Muscle of leg (tissue), 16 donors: ENCODE measurements at places on chromosomes 1 and 21. TPM values are rescaled to one million over a fixed set of nuclear protein-coding genes. Genes with fewer than 3 reads are reported as not detected.

- H3K27me3 ChIP-seq, result peaks cover 6% of the 10 kb centered on the region
- no peak overlapping the region for H3K4me3 ChIP-seq
- no peak overlapping the region for H3K27ac ChIP-seq
- no peaks in the 10 kb centered on the region for H3K4me1 ChIP-seq
Measured at GRCh38 chr1:13829152-13829769, 129.3 kb downstream of the PRDM2 start.

DNA sequence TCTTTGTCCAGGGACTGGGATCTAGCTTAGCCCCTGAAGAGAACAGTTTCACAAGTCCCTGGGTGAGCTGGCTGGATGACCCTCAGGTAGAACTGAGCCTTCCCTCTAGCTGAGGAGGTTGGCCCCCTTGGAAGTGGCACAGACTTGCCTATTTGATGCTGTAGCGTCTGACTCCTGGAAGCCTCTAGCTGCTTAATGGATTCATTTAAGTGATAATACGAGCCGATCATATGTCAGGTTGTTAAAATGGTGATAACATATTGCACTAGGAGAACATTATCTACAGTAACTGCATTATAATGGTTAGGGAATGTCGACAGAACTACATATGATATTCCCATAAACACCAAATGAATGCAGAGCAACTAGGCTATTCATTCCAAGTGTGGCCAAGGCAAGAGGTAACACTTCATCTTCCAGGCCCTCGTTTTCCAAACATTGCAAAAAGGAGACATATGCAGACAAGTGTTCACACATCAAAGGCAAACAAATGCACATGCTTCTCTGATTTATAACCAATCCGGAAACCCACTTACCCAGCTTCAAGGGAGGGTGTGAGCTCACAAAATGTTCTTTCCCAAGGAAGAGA lies 340.1 kb upstream of the PLXNA2 start:
- no peak overlapping the region for H3K27ac ChIP-seq
- no peaks in the 10 kb centered on the region for H3K27me3 ChIP-seq
- peak; percentile 18 for DNase-seq
- no peaks in the 10 kb centered on the region for H3K36me3 ChIP-seq

DNA sequence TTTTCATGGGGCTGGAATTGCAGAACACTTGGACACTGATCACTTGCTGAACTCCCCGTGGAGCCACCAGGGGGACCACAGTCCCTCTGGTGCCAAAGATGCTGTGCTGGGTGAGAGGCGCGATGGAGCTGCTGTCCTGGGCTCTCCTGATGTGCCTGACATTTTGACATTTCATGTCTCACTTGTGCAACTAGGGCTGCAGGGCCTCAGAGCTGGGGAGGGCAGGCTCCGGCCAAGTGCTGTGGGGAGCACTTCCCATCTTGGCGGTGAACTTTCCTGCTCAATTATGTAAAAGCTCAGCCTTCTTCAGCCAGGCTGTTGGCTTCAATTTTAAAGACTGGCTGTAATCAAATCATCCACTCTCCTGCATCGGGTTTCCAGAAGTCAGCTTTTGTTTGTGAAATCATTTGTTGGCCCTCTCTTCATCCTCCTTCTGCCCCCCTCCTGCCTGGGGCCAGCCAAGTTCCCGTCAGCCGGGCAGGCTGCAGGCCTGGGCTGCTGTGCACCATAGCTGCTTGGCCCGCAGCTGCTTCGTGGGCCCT lies 36.8 kb downstream of the KCNAB2 start:
- DNase-seq, result peak; percentile 91
- no peak overlapping the region for H3K27ac ChIP-seq
- no peaks in the 10 kb centered on the region for H3K36me3 ChIP-seq
- H3K4me1 ChIP-seq, result peaks cover 45% of the 10 kb centered on the region

The LCE2A gene
- not detected for total RNA-seq

DNA sequence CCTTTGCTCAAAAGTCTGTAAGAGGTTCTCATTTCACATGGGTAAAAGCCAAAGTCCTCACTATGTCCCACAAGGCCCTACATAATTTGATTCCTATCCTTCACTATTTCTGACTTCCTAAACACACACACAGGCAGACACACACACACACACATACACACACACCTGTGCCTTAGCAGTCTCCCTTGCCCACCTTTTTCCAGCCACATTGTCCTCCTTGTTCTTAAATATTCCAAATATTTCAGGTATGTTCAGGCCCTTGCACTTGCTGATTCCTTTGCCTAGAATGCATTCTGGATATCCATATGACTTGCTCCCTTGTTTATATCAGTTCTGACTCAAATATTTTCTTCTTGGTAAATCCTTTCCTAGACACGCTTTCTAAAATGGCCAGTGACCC lies 54.6 kb downstream of the NTNG1 start:
- no peak overlapping the region for H3K27ac ChIP-seq
- H3K4me1 ChIP-seq, result no peaks in the 10 kb centered on the region
- no peaks in the 10 kb centered on the region for H3K27me3 ChIP-seq
- H3K4me3 ChIP-seq, result no peak overlapping the region
- no peaks in the 10 kb centered on the region for H3K36me3 ChIP-seq

The CFHR1 gene
- total RNA-seq, result 0.53 TPM

DNA sequence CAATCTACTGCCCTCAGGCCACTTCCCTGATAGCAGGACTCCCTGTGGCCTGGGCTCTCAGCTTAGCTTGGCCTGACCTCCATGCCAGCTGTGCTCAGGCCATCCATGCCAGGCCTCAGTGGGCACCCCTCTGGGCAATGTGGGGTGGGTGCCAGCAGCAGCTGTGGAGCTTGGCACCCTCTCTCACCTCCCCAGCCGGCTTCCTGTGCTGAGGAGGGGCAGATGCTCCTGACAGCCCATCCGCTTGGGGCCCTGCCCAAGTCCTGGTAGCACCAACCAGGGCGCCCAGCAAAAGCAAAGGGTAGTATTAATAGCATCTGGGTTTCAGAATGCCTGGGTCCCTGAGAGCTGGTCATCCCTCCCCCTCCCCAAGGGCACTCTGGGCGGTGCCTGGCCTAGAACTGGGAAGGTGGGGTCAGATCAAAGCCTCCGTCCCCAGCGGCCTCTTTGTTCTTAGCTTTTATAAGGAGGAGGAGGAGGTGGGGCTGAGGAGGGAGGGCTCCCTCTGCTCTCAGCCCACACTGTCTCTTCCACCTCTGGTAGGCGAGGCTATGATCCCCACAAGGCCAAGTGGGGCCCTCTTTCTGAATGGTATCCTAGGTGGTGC lies 6.1 kb downstream of the EFNA4 start:
- H3K36me3 ChIP-seq, result peaks cover 4% of the 10 kb centered on the region
- H3K4me3 ChIP-seq, result no peak overlapping the region
- peaks cover 29% of the 10 kb centered on the region for H3K4me1 ChIP-seq
- H3K27ac ChIP-seq, result peak overlapping the region; percentile 51

DNA sequence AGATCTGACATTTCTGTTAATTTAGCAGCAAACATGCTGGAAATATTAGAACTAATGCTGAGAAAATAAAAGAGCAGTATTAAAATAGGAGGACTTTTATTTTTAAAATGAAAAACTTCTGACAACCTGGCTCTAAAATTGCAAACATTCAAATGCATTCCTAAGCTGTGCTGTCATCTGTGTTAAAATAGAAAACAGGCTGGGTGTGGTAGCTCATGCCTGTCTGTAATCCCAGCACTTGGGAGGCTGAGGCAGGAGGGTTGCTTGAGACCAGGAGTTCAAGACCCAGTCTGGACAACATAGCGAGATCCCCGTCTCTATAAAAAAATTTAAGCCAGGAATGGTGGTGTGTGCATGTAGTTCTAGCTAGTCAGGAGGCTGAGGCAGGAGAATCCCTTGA lies 44.6 kb downstream of the MIGA1 start:
- DNase-seq, result peak; percentile 42
- no peak overlapping the region for H3K27ac ChIP-seq
- H3K4me1 ChIP-seq, result no peaks in the 10 kb centered on the region

- H3K4me3 ChIP-seq, result no peak overlapping the region
- no peak for DNase-seq
- no peaks in the 10 kb centered on the region for H3K27me3 ChIP-seq
- no peaks in the 10 kb centered on the region for H3K4me1 ChIP-seq
- H3K36me3 ChIP-seq, result no peaks in the 10 kb centered on the region
Measured at GRCh38 chr1:185819798-185820197, 85.6 kb downstream of the HMCN1 start.

- H3K4me3 ChIP-seq, result no peak overlapping the region
- H3K36me3 ChIP-seq, result no peaks in the 10 kb centered on the region
- peaks cover 7% of the 10 kb centered on the region for H3K4me1 ChIP-seq
- no peak overlapping the region for H3K27ac ChIP-seq
Measured at GRCh38 chr1:32962248-32962896, 2.2 kb downstream of the RNF19B start.

The ANGPTL3 gene
- 0.04 TPM for total RNA-seq

DNA sequence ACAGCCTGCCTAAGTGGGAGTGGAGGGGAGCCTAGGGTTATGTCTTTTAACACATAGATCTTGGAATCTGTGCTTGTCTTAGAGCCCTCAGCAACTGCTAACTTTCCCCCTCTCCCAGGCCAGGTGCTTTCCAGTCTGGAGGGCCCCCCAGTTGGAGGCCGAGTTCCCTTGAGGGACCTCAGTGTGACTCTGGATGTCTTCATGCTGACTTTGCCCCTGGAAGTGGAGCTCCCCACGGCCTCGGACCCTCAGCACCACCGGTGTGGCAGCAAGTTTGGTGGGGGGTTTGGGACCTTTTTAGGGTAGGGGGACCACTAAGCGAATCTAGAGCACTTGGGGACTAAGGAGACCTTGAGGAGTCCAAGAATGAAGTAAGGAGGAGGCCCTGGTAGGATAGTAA lies 22.9 kb downstream of the HYI start:
- DNase-seq, result no peak
- H3K36me3 ChIP-seq, result peaks cover 95% of the 10 kb centered on the region
- no peaks in the 10 kb centered on the region for H3K4me1 ChIP-seq
- no peak overlapping the region for H3K27ac ChIP-seq
- no peaks in the 10 kb centered on the region for H3K27me3 ChIP-seq
- no peak overlapping the region for H3K4me3 ChIP-seq
